Left renal pelvis (tissue), 4 donors: ENCODE measurements at places on chromosomes 2 and 18.

DNA sequence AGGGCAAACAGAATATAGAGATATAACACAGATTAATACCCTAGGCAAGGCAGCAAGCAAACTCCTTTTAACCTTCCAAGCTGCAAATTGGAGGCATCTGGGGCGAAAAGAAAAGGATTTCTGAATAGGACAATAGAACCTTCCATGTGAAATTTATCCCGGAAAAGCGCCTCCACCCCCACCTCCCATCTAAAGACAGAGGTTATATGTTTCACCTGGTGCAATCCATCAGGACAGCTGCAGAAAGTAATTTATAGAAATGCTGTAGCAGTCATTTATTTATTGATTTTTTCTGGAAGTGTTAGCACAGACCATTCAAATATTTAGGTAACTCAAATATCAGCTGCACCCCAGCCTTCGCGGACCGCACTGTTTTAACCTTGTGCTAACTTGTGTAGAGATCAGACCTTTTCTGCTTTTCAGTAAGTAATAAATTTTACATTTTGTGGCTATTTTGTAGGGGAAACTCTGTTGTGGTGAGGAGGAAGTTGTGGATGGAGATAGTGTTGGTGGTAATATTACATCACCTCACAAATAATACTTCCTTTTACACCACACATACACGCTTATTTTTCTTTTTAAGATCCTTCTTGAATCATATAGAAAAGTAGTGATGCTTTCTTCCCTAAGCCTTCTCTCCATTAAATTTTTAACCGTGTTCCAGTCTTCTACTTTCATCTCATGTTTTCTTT lies 919.3 kb upstream of the CDH2 start:
- no peak for DNase-seq

DNA sequence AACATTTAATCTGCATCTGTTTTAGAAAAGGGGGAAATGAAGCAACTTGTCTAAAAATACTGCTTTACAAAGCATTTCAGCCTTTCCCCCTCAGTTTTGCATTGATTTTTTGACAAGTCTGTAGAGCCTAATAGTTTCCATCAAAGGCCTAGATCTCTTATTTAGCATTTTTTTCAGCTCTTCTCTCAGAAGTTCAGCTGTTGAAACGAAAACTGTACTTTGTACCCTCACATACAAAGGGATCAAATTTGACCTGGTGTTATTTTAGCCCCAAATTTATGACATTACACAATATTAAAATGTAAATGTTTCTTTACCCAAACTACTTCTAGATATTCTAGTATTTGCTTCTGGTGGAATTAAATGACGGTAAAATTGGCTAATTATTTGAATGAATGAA lies 13.0 kb downstream of the YPEL5 start:
- no peak for DNase-seq

GRCh38 chr2:201151127-201151981 lies 31.6 kb upstream of the CASP10 start:
- DNase-seq, result no peak

- no peak for DNase-seq
Measured at GRCh38 chr2:219709331-219709761, 81.9 kb downstream of the SLC4A3 start.

DNA sequence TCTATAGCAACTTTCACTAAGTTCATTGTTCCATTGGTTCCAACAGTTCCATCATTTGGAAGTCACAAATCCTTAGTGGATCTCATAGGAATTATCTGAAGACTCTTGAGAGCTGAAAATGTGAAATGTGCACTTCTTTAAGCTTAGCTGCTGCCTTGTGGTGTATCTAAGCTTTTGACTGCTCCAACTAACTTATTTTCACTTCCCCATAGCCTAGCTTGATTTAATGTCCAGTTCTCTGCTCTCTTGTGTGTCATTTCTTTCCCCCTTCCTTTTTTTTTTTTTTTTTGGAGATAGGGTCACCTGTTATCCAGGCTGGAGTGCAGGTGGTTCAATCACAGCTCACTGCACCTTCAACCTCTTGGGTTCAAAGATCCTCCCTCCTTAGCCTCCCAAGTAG lies 34.9 kb upstream of the CD302 start:
- DNase-seq, result no peak

DNA sequence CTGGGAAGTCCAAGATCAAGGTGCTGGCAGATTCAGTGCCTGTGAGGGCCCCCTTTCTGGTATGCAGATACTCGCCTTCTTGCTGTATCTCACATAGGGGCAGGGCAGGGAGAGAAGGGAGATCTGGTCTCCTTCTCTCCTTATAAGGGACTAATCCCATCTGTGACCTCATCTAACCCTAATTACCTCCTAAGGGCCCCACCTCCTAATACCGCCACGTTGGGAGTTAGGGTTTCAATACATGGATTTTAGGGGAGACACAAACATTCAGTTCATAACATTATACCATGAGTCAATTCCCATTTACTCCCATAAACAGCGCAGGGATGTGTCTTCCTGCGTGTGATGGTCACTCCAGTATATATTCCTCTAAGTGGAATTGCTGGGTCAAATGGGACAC lies 73.8 kb upstream of the TXNDC2 start:
- DNase-seq, result no peak

- peak; percentile 21 for DNase-seq
Measured at GRCh38 chr2:88765154-88765888, 73.8 kb downstream of the RPIA start.

GRCh38 chr2:159078443-159078842 lies 110.0 kb downstream of the TANC1 start:
- no peak for DNase-seq

- no peak for DNase-seq
Measured at GRCh38 chr18:57866355-57866754, 63.2 kb upstream of the ATP8B1 start.

GRCh38 chr2:192570788-192571187 lies 376.1 kb upstream of the TMEFF2 start:
- no peak for DNase-seq

- no peak for DNase-seq
Measured at GRCh38 chr2:32495139-32495538, 132.7 kb upstream of the TTC27 start.

DNA sequence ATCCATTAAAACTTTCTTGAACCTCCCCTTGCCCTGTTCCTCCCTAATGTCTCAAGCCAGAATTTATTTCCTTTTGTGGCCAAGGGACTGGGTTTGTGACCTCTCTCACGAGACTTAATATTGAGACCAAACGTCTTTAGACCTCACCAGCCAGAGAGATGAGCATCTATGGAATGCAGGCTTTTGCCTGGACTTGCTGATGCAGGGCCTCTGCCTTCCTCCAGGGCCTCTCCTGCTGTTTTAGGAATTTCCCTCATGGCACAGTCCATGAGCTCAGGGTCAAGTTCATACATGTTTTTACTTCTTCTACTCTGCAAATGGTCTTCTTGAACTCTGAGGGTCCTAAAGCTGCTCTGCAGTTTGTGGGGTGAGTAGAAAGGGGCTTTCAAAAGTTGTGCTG lies 22.3 kb downstream of the IL1B start:
- no peak for DNase-seq

- no peak for DNase-seq
Measured at GRCh38 chr18:9947248-9947647, 33.4 kb downstream of the VAPA start.

DNA sequence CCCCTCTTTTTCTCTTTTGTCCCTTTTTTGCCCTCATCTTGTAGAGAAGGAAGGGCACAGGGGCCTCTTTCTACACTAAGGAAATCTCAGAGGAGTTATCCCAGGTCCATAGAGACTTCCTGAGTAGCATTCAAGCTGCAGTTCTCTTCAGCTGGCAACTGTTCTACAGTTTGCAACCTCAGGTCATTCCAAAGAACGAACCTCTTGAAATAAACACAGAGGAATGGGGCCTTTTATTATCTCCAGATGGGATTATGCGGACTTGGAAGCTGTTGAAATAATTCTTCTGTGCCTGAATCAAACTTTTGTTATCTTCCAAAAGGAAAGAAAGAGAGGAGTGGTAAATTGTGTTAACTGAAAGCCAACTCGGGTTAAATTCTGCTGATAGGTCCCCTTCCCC lies 31.0 kb upstream of the NFE2L2 start:
- DNase-seq, result no peak

GRCh38 chr18:37712776-37713175 lies 147.2 kb upstream of the CELF4 start:
- DNase-seq, result no peak

DNA sequence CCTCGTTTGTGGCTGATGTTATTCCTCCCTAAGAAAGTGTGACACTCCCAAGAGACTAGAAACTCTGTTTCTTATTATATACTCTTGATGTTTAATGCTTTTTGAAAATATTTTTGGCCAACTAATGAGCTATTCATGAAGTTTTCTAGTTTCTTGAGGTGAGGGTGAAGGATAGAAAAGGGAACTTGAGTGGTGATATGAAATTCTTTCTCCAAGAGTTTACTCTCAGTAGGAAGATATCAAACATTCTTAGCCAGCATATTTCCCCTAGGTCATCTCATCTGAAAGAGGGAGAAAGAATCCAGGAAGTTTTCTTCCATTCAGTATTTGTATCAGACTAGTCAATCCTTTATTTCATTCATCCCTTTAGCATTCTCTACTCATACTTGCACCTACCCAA lies 95.7 kb downstream of the MAP3K20 start:
- no peak for DNase-seq

DNA sequence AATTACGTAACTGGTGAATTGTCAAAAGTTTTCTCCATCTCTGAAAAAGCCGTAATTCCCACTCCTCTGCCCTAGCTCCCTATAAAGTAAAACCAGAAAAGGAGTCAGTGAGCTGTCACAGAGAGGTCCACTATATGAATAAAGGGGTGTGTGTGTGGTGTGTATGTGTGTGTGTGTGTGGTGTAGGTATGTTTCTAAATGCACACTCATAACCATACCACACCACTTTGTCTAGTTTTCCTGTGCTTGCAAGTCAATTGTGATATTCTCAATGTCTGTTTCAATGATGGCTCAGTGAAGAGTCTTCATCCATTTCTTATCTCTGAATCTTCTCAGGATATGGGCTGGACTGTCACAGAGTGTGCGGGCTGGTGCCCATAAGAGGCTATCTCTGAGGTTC lies 54.8 kb upstream of the CCDC68 start:
- no peak for DNase-seq

DNA sequence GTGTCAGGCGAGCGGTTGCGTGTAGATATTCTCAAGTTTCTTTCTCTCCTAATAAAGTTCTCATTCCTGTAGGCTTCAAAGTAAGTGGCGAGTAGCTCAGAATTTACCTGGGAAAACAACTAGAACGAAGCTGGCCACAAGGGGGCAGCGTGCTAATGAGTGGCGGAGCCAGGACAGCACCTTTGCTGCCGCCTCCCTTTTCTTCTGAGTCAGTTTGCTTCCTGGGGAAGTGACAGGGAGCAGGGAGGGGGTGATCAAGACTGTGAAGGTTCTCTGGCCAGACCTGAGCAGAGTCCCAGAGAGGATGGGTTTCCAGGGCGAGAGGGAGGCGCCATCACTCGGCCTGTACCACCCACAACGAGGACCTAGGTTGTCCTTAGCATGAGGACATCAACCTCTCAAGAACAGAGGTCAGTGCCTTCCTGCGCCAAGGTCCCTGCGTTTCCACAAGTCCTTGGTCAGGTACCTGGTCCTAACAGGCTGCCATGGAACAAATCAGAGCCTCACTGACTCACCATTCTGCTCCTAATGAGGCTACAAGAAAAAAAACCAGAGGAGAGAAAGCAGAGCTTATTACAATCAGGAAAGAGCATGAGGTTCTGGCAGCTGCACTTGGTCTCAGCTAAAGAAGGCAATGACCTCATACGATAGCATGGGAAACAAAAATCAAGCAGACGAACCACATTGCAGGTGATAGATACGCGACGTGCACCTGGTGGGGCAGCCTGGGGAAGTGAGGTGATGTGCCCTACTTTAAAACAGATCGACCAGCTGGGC lies 98.7 kb downstream of the PLB1 start:
- peak; percentile 72 for DNase-seq

DNA sequence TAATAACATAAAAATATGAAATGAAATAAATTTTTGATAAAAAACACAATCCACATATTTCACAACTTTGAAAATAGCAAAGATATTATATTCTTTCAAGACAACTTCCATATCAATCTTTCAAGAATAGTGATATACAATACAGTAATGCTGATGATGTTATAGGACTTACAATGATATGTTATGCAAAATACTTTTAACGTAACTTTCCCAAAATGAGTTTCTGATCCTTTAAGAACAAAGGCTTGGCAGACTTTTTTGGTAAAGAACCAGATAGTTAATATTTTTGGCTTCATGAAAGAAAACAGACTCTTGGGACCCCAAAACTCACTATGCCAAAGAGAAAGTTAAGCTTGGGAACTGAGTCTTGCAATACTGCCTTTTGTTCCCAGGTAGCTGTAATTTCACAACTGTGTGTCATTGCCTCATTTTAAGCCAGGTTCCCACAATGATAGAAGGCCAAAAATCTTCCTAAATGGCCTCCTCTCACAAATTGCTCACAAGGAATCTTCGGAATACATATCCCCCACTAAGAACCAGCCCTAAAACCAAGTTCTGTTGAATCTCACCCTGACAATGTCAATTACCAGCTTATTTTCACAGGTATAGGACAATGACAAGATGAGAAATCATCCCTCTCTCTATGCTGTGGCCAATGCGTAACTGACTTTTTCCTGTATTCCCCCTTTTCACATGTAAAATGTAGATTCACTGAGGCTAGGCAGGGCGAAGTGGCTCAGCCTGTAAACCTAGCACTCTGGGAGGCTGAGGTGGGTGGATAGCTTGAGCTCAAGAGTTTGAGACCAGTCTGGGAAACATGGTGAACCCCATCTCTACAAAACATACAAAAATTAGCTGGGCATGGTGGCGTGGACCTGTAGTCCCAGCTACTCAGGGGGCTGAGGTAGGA lies 54.8 kb upstream of the STRN start:
- DNase-seq, result no peak

- no peak for DNase-seq
Measured at GRCh38 chr2:28226558-28226957, 166.1 kb upstream of the FOSL2 start.

DNA sequence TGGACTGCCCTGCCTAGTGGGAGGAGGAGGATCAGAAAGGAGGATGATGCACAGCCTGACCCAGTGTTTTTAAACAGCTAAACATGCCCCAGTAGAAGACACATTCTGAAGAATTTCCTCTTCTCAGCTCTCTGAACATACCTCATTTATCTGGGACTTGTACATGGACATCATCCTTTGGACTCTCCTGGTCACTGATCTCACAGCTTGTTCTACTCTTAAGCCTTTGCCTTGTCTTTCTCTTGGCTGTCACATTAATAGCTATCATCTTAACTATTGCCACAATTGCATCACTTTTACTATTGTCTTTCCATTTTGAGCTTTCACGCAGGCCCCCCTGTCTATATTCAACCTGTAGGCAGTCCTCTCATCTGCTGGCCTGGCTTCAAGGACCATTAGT lies 42.0 kb upstream of the PGAP1 start:
- DNase-seq, result no peak

- DNase-seq, result no peak
Measured at GRCh38 chr2:163774862-163775261, 39.1 kb upstream of the FIGN start.
